ENCODE measurements at places on chromosomes 13 and 19.

- no peak for DNase-seq
Observed at GRCh38 chr19:54428323-54429175, 13.3 kb downstream of the TTYH1 start.

DNA sequence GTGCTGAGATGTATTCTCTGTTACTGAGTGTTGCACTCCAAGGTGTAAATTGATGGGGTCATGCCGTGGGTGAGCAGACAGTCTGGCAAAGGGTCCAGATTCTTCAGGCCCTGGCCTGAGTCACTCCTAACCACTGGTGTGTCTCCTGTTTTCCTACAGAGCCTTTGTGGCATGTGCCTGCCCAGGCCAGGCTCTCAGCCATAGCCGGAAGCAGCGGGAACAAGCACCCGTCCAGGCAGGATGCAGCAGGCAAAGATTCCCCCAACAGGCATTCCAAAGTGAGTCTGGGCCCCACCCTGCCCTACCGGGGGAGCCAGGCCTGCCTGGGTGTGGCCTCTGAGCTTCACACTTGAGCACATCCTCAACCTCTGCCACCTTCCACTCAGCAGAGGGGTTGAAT lies 61.9 kb downstream of the DPF1 start:
- DNase-seq, result no peak

DNA sequence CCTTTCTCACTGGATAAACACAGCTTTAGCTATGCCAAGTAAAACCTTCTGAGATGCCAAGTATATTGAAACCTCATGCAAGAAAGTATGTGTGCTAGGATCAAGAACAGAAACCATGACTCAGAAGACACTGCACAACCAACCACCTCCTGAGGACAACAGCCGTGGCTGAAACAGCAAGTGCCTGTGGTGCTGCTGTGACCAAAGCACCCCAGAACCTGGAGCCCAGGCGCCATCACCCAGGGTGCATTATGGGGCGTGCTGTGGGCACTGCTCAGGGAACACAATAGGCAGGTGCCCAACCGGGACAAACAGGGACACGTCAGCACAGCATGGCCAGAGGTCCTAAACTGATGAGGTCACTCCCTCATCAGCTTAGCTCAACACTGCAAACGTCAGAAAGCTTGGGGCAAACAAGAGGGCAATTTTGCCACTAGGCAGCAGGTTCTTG lies 101.3 kb upstream of the SLC15A1 start:
- peak; percentile 30 for DNase-seq

- no peak for DNase-seq
Observed at GRCh38 chr19:47096100-47096704, 17.4 kb downstream of the ZC3H4 start.

DNA sequence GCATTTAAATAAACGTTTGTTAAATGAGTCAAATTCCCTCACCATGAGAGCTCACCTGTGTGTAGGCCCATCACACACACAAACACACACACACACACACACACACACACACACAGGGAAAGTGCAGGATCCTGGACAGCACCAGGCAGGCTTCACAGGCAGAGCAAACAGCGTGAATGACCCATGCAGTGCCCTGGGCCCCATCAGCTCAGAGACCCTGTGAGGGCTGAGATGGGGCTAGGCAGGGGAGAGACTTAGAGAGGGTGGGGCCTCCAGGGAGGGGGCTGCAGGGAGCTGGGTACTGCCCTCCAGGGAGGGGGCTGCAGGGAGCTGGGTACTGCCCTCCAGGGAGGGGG lies 8.5 kb upstream of the CEACAM5 start:
- DNase-seq, result no peak

DNA sequence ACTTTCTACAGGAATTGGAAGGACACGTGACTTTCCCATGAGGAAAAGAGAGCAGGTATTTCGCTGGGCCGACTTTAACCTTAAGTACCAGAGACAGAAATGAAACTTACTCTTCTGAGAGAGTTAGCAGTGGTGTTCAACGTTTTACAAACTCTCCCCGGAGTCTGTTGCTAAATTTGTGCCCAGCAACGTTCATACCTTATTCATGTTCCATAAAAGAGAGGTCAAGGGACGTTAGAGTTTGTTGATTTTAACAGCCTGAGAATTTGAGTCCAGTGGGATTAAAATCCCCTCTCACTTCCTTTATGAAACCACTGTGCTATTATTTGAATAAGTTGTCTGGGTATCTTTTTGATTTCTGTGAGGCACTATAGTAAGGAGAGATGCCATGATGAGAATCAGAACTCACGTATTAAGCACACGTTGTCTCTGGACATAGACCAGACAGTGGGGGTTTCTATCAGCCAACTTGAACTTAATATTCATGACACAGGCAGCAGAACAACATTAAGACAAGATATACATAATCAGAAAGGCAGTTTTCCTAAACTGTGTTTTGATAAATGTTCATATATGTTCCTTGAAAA lies 33.4 kb downstream of the SPRY2 start:
- no peak for DNase-seq

DNA sequence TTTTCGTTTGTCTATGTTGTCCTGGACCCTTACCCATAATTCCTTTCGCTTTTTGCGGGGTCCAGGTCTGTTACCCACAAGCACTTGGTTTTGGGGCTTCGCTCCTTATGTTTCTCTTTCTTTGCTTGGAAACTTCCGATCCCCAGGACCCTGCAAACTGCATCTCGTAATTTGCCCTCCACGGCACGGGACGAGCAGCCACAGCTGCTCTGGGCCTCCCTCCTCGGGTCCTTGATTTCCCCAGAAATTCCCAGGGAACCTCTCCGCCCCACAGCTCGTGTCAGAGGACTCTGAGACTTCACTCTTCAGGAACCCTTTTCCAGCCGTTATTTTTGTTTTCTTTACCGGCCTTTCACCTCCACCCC lies 599 bp downstream of the SNRNP70 start:
- DNase-seq, result no peak

DNA sequence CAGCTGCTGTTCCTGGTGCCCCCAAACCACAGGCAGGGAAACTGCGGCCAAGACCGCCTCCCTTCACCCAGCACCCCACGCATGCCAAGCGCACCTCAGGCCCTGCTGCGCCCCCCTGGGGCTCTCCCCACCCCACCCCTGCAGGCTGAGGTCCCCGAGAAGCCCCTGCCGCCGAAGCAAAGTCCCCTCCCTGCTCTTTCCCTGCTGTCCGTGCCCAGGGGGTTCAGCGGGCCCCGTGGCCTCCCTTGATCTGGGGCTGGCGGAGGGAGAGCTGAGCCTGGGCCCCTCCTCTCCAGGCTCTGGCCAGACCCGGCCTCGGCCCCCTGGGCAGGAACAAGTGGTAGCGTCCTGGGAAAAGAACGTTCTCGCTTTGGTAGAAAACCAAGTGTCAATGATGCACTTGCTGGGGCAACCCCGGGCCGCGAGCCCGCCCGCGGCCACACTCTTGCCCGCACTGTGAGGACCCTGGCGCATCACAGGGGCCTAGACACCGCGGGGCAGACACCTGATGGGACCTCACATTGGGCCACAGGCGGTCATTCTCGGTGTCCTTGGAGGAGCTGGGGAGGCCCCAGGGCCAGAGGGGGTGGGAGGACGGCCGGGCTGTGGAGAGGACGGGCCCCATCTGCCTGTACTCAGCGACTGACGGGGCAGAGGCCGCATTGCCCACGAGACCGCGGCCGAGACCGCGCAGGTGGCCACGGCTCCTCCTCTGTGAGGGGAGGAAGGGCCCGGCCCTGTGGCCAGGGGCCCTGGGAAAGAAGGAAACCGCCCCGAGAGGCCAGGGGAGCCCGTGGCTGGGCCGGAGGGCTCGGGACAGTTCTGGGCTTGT lies 29.0 kb downstream of the GPX4 start:
- DNase-seq, result peak; percentile 55

GRCh38 chr19:51751655-51752054 lies at the start of gene FPR1:
Gene FPR1, minus strand, starts transcription at chr19:51751878. Its CDS starts 4,884 bp downstream, at chr19:51746994.
- peak; percentile 55 for DNase-seq

DNA sequence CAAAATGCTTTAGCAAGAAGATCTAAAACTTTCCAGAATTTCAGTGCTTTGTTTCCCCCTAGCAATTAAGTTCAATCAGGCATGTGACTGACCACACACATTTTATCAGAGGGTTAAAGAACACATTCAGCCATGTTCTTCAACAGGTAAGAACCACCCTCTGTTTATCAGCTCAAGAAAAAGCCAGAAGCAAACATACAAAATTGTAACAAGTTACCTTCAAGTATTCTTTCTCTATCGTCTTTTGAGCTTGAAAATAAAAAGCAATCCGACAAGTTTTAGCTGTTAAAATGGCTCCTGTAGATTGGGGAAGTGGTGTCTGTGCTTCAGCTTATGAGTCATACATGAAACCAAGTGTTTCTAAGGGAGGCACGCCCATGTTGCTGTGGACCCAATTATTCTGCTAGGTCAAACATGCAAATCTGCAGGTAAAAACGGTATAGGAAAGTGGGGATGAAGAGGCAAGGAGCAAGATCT lies at the start of gene ELF1:
TSS of gene ELF1 (minus strand) at position 306 of the 477 bp plus-strand sequence. CDS start 37,262 bp downstream, outside the sequence.
- DNase-seq, result peak; percentile 83

DNA sequence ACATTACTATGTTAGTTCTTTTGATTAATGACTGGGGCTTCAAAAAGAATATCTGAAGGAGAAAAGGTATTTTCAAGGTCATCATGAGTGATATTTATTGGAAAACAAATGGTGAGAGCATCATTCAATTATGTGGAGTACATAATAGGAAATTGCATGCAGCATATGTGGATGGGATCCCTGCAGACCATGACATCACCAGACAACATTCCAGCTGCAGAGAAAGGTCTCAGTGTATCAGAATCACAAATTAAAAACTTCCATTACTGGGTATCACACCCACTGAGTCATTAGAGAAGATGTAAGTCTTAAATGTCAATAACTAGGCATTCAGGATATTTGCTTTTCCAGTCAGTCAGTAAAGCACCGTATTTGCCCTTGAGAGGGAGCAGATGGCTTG lies 574.4 kb upstream of the SLC10A2 start:
- no peak for DNase-seq

DNA sequence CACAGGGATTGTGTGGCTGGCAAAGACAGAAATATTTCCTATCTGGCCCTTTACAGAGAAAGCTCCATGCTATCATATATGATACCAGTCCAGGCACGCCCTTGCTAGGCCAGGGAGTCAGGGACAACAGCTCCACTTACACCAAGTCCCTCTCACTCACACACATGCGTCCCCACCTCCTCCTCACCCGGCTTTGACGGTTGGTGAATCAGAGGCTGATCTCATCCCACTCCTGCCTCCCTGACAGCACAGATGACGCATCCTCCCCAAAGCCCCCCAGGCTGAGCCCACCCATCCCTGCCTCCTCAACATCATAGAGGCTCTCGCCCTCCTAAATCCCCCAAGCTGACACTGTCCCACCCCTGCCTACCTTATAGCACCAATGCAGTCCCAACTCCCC lies 62.7 kb downstream of the F2RL3 start:
- DNase-seq, result no peak

GRCh38 chr13:44336934-44337333 lies 36.7 kb upstream of the SERP2 start:
- DNase-seq, result no peak

DNA sequence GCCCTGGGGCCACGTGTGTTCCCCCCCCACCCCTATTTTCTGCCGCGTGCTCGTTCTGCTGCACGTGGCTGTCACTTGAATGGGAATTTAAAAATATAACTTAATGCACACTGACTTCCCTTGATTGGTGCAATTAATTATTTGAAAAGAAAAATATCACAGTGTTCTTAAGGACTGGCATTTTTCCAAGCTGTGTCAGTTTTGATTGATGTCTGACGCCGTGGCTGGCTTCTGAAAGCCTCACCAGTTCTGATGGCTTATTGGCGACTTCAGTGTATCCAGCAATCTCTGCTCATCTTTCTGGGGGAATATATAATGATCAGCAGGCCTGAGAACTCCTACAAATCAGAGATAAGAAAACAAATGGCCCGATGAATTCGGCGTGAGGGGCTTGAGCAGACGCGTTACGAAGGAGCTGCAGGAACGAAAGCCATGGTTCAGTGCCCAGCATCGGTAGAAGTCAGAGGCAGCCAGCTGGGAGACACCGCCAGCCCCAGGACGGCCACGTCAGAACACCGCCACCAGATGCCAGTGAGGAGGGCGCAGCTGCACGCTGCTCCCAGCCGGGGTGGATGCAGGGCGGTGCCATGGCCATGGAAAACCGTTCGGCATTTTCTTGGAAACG lies 111.2 kb downstream of the KDM4B start:
- no peak for DNase-seq

DNA sequence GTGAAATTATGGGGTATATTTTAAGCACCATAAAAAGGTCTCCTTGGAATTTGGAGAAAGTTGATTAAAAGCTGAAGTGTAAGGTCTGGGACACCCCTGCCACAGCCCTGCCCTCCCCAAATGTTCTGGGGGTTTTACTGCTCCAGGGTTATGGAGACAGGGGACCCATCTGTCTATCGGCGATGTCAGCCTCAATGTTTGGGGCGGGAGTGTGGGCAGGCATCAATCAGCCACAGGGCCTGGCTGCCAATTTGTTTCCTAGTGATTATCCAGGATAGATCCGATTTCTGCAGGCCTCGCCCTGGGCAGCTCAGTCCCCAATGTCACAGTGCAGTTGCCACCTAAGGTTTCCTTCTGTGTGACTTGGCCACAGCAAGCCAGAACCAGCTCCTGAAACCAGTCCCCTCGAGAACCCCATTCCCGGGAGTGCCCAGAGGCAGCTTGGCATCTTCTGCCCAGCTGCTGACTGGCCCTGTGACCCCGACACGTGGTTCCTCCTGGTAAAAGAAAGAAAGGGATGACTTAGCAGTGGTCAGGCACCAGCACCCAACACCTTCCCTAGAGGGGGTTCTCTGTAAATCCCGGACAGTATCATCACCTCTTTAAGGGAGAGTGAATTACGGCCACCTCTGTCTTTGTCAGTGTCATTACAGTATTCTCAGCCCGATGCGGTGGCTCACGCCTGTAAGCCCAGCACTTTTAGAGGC lies 41.6 kb downstream of the MYO9B start:
- DNase-seq, result no peak

DNA sequence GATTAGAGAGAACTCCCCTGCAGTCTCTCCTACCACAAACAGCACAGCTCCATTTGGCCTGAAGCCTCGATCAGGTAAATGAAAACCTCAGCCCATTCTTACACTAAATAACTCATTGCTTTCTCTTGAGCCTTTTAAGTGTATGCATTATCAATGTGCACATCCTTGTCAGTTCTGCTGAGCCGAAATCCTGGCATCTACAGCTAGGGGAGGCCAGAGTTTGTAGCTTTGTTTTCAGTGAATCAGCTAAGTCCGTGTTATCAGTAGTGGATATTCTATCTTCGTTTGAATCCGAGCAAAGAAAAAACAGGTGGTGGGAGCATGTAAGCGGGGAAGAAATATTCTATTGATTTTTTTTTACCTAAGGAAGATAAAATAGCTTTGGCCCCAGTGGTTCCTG lies 84.4 kb downstream of the ESD start:
- no peak for DNase-seq

DNA sequence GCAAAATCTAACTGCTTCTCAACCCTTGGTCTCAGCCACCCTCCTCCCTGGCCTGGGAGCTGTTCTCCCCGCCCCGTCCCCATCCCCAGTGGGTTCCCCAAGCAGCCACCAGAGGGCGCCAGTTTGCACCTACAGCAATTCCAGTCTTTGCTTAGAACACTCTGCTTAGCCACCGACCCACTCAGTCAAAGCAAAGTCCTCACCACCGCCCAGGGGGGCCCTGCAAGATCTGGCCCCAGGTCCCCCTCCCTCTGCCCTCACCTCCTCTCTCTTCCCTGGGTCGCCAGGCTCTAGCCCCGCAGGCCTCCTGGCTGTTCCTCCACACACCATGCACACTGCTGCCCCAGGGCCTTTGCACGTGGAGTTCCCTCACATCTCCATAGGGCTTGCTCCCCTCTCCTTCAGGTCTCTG lies 12.4 kb downstream of the TMEM143 start:
- peak; percentile 71 for DNase-seq

- no peak for DNase-seq
Observed at GRCh38 chr19:45070861-45071544, 5.3 kb downstream of the ZNF296 start.
